Hepatocyte (in vitro differentiated cells): ENCODE measurements at places on chromosomes 6 and 20. TPM values are rescaled to one million over a fixed set of nuclear protein-coding genes. Genes with fewer than 3 reads are reported as not detected.

The PLCB4 gene
- 11.9 and 15.0 TPM in 2 replicates for total RNA-seq

DNA sequence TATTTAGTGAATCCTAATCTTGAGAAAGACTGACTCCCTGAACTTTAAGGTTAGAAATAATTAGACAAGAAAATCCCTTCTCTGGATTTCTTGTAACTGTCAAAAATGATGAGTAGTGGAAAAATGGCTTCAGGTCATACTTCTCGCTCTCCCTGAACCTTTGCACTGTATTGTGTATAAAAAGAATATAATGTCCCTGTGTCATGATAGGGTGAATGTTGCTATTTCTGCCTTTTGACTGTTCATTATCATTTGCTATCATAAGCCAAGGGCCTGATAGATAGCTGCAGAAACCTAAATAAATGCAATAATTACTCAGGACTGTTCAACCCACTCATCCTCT is 39.3 kb downstream of the ALDH8A1 start:
- DNase-seq, result no peak

GRCh38 chr6:109015176-109015575 is 79.5 kb downstream of the SESN1 start:
- DNase-seq, result no peak

The CNR1 gene
- total RNA-seq, result 4.4 and 5.2 TPM in 2 replicates

The EPHA7 gene
- total RNA-seq, result 19.2 and 20.2 TPM in 2 replicates

DNA sequence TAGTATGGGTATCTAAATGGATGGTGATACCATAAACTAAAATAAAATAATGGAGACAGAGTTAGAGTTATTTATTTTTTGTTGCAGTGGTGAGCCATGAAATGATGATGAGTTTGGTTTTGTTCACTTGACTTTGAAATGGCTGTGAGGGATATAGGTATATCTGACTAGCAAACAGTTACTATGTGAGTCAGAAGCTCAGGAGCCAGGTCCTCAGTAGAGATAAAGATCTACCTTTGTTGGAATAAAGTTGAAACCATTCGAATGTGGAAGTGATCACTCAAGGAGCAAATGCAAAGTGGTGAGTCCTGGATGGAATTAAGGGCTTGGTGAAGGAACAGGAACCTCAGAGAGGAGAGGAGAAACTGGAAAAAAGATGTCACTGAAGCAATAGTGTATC is 86.0 kb upstream of the TPD52L1 start:
- no peak for DNase-seq

The CAP2 gene
- 6.5 and 8.1 TPM in 2 replicates for total RNA-seq

The TAGAP gene
- total RNA-seq, result 4.4 and 4.9 TPM in 2 replicates

- DNase-seq, result no peak
These were observed 56.0 kb downstream of the KCNK5 start for GRCh38 chr6:39173270-39173669.

GRCh38 chr20:36144336-36144735 is 10.2 kb upstream of the EPB41L1 start:
- DNase-seq, result no peak

DNA sequence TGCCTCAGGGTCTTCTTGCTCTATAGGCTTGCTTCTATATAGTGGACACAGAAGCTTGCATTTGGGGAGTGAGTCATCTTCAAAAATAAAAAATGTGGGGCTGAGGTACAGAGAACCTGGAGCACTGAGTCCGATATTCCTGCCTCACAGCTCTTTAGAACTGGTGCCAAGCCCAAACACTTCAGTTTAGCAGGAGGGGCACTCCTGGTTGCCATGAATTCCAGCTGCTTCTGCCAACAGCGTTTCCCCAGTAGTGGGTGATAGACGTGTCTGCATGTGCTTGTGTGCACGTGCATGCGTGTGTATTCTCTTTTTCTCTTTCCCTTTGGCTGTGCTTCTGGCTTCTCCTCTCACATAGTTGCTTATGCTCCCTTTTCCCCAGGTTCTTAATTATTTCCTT is 11.9 kb downstream of the DNPH1 start:
- DNase-seq, result no peak

GRCh38 chr6:3309391-3310050 is 50.8 kb downstream of the PSMG4 start:
- DNase-seq, result no peak

GRCh38 chr6:131029626-131030297 is 33.3 kb downstream of the EPB41L2 start:
- no peak for DNase-seq

DNA sequence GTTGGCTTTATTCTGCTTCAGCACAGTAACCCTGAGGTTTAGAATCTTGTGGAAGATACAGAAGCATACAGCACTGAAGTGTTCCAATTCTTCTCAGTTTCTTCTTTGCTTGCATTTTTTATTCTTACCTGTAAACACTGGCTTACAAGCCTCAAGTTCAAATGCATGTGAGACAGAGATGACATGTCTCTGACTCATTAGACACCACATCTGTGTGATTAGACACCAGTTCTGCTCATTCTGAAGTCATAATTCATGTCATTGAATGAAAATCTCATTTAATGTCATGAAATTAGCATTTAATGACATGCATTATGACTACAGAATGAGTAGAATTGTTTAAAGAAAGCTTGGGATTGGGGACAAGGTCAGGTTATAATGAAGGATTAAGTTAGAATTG is 5.8 kb downstream of the GZF1 start:
- no peak for DNase-seq

DNA sequence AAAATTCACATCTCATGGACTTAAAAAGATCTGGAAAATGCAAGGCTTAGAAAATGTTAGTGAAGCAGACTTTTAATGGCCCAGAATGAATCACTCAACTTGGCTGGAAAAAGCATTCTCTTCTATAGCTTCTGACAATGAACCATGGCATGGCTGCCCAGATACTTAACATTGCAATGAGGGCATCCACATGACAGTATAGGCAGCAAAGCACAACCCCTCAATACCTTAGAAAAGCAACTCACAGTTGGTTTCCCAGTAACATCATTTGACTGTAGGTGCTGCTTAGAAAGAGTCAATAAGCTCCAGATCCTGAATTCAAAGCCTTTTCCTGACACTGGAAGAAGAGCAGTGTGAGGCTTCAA is 155.8 kb downstream of the EYA4 start:
- DNase-seq, result no peak

DNA sequence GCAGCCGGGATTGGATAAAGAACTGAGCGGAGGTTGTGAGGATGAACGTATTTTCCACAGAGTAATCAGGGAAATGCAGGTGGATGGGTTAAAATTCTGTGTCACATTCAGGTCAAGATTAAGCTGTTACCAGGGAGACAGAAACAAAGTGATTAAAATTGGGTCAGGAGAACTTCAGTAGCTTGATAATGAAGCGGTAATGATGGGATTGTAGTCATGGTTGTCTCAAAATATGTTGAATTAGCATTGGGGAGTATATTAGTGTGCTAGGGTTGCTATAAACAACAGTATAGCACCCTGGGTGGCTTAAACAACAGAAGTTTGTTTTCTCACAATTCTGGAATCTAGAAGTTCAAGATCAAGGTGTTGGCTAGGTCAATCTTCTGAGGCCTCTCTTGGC is 155.5 kb downstream of the GJA1 start:
- DNase-seq, result no peak

The FABP7 gene
- 0.24 and 0.60 TPM in 2 replicates for total RNA-seq

GRCh38 chr6:111248789-111249188 is 161.5 kb downstream of the SLC16A10 start:
- DNase-seq, result no peak

DNA sequence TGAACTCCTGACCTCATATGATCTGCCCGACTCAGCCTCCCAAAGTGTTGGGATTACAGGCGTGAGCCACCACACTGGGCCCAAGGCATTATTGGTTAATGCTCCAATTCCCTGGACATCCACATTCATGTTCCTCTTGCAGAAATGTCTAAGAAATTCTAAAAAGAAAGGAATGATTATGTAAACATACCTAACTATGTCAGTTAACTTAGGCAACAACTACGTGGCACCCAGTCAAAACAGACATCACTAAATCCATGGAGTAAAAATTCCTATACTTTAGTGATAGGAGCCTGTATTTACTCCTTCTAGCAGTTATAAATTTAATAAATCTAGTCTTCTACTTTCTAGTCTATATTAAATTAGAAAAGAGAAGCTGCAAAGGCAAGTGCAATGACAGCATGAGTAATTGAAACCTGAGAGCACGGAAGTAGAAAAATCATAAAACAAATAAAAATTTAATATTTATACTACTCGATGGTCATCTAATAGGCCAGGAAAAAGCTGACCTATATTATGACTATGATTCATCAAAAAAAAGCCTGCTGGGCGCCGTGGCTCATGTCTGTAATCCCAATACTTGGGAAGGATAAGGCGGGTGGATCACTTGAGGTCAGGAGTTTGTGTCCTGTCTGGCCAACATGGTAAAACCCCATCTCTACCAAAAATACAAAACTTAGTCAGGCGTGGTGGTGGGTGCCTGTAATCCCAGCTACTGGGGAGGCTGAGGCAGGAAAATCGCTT is 4.2 kb downstream of the AHI1 start:
- no peak for DNase-seq

DNA sequence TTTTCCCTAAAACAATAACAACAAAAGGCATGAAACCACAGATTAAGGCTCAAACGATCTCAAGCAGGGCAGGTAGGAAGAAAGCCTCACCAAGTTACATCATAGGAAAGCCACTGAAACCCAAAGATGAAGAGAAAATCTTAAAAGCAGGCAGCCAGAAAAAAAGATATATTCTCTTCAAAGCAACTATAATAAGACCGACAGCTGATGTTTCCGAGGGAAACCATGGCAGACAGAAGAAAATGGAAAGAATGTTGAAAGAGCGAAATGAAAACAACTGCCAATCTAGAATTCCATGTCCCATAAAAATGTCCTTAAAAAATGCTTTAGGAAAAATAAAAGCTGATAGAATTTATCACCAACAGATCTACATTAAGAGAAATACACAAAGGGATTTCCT is 161.5 kb upstream of the THBS2 start:
- no peak for DNase-seq

The KHDRBS2 gene
- 12.3 and 12.4 TPM in 2 replicates for total RNA-seq

The FNDC1 gene
- 1.3 TPM in 2 replicates for total RNA-seq
